Cerebellar nuclear complex (tissue), 1 donor: ENCODE measurements at places on chromosomes 6 and 20.

- no peak for DNase-seq
Measured at GRCh38 chr6:155432293-155432692, 23.3 kb downstream of the NOX3 start.

GRCh38 chr6:93104195-93104817 lies 315.1 kb downstream of the EPHA7 start:
- no peak for DNase-seq

GRCh38 chr6:11806561-11807317 lies 28.1 kb upstream of the ADTRP start:
- DNase-seq, result no peak

DNA sequence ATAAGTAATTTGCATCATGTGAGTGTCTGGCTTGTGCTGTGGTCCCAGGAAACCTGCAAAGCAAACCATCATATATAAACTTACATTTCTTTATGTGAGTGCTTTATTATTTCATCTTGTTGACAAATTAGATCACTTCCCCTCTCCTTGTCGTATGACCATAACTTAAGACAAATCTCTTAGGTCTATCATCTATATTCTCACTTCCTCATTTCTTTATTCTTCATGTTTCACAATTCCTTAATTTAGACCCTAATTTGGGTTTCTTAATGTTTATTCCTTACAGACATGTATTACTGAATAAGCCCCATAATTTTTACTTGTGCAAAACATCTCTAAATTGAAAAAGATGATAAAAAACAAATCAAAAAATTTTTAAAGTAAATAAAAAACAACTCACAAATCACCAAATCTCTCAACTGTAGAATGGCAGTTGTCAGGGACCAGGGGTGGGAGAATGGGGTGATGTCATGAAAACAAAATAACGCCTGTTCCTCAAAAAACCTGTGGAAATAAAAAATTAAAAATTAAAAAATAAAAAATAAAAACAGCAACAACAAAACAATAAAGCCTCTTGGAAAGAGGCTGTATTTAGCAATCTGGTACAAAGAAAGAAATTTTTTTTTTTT lies 49.5 kb upstream of the FBXO30 start:
- no peak for DNase-seq

DNA sequence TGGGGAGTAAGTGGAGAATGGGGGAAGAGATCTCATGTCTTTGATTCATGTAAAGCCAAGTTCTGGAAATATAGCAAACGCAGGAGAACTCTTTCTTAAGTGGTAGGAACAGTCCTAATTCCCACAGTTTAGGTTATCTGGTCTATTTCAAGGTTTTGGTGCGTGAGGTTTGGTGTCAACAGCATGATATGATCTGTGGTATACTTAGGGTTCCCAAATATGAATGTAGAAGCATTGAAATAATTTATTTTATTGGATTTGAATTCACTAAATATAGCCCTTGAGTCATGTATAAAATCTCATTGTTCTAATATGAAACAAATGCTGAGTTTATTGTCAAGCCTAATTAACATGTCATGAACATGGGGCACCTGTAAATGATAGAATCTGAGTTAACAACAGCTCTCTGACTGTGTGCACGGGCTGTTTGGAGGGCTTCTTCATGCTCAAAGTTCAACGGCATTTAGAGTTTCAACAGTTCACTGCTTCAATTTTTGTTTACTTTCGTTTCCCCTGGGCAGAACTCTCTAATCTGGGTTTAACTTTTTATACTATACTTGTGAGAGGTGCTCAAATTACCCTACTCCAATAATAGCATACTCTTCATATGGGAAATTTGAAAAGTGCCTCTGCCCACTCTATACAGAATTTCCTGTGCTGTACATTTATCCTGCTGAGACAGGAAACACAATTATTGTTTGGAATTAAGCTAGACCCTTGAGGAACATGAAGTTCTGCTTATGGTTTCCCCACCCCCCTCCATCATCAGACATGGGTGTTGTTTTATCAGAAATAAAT lies 236.3 kb upstream of the ZNF217 start:
- no peak for DNase-seq

- DNase-seq, result no peak
Measured at GRCh38 chr6:154448448-154449096, 61.9 kb downstream of the CNKSR3 start.

- DNase-seq, result no peak
Measured at GRCh38 chr20:59062081-59062480, 19.5 kb upstream of the PRELID3B start.

- peak; percentile 17 for DNase-seq
Measured at GRCh38 chr20:2873010-2873746, at the start of gene PTPRA. TSS of gene PTPRA (plus strand) at chr20:2873481. CDS start at chr20:2964278, 90,797 bp downstream.

GRCh38 chr6:17144016-17144415 lies 42.2 kb downstream of the STMND1 start:
- no peak for DNase-seq

DNA sequence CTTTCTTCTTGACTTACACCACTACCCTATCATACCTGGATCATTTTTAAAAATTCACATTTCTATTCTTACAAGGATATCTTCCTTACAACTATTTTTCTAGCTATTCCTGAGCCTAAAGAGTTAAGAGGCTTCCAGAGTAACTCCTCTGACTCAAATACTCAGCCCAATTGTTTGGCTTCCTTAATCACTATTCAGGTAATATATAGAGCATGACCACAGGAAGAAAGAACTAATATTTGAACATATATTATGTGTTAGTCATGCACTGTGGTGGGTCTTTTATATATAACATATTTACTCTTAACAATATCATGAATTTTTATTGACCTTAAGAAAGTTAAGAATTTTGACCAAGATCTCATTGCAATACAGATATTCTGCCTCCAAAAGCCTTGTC lies 42.0 kb upstream of the ID4 start:
- no peak for DNase-seq

DNA sequence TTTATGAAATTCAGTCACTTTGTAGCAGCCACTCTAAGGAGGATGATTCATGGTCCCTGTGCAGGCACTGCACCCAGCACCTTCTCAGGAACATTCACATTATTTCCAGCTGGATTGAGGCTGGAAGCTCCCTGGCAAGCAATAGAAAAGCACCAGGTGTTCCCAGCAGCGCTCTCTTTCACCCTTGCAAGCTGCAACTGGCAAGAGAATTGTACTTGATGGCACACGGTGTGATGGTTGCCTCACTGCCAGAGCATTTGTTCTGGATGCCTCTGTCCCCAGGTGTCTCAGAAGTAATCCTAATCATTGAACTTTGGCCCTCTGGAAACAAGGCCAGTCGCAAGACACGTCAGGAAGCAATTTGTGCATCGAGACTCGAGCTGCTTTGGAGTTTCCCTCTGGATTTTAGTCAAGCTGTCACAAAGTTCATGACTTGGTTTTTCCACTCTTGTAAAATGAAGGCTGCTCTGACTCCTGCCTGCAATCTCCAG lies 24.9 kb upstream of the PHACTR2 start:
- no peak for DNase-seq

DNA sequence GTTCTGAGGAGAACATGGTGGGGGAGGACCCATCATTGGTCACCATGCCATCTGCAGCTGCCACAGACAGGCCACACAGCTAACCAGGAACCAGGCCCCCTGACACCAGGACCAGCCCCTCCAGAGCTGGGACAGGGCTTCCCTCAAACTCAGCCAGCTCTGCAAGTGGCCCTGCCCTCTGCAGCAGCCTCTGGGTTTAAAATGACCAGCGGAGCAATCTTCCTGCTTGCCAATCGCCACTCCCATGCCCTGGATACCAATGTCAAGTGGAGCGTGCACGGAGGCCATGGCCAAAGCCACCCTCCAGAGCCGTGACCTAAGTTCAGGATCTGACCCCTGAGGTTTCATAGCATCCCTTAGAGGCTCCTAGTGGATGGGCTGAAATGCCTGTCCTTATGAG lies 199.4 kb downstream of the SYNDIG1 start:
- DNase-seq, result no peak

DNA sequence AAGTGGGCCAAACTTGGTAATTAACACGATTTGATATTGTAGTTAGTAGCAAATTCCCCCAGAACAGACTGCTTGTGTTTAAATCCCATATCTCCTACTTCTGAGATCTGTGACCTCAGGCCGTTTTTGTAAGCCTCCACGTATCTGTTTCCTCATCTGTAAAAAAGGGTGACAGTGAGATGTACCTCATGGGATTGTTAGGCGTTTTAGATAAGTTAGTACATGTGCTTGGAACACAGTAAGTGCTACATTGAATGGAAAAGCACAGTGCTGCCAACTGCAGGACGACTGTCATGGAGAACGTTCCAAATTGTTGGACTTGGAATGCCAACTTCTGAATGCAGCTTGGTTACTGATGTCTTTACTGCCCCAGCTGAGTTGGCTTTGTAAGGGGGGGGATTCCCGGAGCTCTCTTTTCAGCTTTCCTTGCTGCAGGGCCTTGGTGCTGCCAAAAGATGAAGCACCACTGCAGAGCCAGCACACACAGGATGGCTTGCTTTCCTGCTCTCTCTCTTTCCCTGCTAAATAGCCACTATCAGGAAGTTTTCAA lies 108.6 kb downstream of the OPN5 start:
- no peak for DNase-seq

DNA sequence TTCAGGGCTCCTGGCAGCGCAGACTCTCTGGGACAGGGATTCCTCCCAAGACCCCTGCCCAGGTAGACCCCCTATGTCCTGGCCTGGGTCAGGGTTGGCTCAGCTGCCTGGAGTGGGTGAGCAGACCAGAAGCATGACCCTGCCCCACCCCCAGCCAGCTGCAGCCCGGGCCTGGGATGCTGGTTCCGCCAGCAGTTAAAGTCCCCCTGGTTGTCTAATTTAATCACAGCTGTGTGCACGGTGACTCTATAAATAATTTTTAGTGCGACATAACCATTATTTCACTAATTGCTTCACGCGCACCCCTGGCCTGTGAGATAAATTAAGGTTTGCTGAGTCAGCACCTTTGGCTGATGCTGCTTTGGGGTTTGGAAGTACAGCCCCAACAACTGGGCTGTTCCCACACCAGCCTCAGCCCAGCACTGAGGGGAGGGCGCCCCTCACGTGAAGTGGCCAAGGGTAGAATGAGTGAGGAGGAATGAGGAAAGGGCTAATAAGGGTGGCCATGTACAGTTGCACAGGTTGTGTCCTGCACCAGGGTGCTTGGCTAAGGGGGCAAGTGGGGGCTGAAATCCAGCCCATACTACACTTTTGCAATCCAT lies 26.1 kb upstream of the CDH22 start:
- no peak for DNase-seq

DNA sequence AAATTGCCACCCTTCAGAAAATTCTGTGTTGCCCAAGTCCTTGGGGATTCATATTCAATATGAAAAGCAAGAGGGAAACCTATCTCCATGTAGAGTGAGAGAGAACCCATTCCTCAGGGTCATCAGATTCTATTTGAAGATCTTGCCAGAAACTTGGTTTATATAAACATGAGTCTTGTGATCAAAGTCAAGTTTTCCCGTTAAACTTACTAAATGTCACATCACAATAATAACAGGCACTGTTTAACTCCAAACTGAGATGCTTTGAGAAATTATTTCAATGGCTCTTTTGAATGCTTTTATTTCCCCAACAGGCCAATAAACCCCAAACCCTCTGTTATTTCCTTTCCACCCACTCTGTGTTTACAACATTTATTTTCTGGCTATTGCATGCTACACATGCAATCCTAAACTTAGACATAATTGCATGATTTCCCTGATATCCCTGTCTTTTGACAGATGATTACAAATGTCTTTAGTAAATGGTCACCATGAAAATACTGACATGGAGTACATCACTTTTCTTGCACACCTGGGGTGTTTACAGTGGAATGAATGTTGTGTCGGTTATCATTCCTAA lies 31.1 kb upstream of the SSTR4 start:
- no peak for DNase-seq

- DNase-seq, result no peak
Measured at GRCh38 chr6:76420094-76420493, 347.6 kb upstream of the IMPG1 start.

DNA sequence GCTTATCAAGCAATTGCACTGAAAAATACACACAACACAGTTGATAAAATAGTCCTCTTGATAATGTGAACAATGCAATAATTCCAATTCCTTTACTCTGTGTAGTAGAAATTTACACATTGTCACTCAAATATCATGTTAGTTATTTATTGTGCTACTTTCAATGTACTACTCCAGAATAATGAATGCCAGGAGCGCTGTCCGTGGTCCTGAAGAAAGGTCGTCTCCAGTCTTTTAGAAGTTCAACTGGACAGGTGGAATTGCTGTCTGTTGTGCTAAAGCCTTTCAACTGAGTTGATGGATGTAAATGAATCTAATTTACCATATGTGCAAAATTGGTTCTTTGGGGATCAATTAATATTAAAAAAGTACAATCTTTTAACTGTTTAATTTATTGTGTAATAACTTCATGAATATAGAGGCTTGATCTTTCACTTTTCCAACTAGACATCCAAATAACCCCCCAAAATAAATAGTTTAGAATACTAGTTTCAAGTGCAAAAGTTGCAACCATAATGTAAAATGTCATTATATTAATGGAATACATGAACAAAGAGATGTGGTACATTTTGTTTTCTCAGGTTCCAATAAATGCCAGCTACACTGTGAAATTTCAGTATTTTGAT lies 3.2 kb downstream of the GRIK2 start:
- DNase-seq, result no peak

DNA sequence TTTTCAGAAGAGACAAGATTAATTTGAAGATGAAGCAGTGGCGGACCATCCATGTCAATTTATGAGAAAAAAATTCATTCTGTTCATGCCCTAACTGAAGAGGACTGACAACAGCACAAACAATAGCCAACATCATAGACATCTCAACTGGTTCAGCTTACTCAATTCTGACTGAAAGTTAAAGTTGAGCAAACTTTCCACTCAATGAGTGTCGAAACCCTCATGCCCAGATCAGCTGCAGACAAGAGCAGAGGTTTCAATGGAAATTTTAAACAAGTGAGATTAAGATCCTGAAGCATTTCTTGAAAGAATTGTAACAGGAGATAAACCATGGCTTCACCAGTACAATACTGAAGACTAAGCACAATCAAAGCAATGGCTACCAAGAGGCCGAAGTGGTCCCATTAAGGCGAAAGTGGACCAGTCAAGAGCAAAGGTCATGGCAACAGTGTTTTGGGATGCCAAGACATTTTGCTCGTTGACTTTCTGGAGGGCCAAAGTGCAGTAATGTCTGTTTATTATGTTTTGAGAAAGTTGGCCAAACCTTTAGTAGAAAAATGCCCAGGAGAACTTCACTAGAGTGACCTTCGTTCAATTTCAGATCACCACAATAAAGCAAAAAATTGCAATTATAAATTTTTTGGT lies 6.1 kb upstream of the SFT2D1 start:
- no peak for DNase-seq

GRCh38 chr20:53828088-53828681 lies 234.5 kb upstream of the ZNF217 start:
- DNase-seq, result no peak

DNA sequence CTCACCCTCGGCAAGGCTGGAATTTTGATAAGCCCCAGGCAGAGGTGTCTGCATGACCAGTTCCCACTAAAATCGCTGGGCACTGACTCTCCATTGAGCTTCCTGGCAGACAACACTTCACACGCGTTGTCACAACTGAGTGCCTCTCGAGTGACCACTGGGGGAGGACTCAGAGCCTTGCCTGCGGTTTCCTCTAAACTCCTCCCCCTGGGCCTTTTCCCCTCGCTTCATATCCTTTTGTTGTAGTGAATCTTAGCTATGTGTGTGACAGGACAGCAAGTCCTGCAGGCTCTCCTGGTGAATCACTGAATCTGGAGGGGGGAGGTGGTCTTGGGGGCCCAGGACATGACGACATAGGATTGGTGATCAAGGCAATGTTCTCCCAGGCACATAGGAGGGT lies 670.8 kb downstream of the PRKN start:
- no peak for DNase-seq
